ENCODE measurements at places on chromosomes 3 and 15.

GRCh38 chr3:72386327-72387000, 461.8 kb downstream of the SHQ1 start:
- DNase-seq = no peak

- DNase-seq = no peak
Measured at GRCh38 chr3:147373301-147373700, 33.0 kb downstream of the ZIC4 start.

DNA sequence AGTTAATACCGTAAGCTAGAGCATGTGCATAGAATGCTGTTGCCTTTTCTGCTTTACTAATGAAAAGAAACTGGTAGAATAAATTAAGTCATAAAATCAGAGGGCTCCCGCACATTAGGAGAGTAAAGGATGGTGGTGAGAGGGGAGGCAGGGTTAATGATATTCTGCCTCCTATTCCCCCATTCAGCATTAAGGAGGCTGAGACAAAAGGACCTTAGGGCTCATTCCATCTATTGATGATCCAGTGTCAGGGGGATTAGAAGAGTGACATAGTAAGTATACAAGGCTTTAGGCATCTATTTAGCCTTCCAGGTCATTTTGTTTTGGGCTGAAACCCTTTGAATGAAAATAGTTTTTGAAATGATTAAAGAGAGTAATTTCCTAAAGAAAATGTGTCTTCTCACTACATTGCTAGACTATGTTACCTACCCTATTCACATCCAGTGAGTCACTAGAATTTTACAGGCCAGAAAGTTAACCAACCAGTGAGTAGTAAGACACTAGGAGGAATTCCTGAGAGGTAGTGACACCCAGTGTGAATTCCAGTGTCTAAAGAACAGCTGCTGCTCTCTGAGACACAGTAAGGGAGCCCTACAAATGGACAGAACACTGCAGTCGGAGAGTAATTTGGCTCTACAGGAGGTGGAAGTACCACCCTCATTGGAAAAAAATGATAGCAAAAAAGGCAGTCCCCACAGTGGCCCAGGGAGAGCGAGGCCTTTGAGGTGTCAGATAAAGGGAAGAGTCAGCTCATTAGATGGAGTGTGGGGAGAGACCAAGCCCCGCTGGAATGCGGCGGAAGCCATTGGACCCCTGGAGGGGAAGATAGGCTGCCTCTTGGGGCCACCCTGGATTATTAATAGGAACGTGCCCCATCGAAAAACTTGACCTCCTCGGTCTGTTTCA, 67.6 kb downstream of the TUSC7 start:
- no peak for DNase-seq

GRCh38 chr3:112377568-112378071, 44.7 kb downstream of the CD200 start:
- DNase-seq = no peak

DNA sequence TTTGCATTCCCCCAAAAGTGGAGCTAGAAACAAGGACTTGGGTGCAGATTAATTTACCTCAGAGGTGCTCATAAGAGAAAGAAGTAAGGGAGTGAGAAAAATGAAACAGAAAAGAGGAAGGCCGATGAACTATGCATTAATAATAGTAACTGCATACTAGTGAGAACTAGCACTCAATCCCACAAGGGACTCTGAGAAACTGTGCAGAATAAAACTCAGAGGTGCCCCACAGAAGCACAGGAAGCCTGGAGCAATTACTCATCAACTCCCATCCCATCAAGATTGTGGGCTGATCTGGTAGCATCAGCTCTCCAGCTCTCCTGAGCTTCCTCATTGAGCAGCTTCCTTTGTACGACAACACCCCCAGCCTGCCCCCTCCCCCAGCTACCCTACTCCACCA, 50.8 kb downstream of the CLDN18 start:
- DNase-seq = no peak

DNA sequence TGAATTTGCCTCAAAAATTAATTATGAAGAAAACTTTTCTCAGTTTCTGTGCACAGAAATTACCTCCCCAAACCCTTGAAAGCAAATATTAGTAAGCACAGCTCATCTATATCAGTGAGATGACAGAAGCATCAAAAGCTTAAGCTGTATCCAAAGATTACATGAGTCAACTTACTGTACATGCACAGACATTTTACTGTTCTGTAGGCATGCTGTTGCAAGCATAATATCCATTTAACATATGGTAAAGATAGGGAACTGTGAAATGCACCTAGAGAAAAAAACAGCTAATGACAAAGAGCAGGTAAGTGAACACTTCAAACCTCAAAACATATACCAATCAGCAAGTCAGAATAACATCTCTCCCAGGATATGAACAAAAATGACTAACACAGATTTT, 20.9 kb downstream of the SHOX2 start:
- no peak for DNase-seq

DNA sequence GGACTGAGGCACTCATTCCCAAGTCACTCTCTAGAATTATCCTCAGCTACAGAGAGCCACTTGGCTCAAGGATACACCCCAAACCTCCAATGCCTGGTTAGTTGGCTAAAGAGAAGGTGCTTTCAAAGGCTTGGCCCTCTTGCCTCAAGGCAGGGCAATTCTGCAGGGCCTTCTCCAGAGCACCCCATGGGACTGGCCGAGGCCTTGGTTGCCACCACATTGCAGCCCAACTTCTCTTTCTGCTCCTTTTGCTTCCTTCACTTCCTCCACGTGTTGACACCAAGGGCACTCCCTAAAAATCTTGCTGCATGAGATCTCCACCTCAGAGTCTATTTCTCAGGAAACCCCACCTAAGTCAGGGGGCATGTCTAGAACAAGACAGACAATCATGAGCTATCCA, 36.7 kb downstream of the MEGF11 start:
- DNase-seq = no peak

- no peak for DNase-seq
Measured at GRCh38 chr3:70053293-70053692, 53.8 kb downstream of the SAMMSON start.

DNA sequence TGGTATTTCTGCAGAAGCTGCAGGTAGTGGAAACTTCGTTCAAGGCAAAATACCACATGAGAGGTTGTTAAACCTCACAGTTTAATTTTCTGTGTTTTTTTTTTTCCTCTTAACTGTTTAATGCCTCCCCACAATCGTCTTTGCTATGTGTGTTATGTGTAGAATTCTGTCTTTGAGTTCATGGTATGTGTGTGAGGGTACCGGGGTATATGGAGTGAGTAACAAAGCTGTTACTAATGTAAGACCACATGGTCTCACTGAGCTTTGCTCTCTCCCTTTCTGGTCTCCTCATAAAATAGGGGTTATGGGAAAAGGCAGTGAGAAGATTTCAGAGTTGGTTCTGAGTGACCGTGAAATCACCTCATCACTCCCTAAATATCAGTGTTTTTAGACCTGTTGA, 143.6 kb downstream of the USP13 start:
- DNase-seq = no peak

DNA sequence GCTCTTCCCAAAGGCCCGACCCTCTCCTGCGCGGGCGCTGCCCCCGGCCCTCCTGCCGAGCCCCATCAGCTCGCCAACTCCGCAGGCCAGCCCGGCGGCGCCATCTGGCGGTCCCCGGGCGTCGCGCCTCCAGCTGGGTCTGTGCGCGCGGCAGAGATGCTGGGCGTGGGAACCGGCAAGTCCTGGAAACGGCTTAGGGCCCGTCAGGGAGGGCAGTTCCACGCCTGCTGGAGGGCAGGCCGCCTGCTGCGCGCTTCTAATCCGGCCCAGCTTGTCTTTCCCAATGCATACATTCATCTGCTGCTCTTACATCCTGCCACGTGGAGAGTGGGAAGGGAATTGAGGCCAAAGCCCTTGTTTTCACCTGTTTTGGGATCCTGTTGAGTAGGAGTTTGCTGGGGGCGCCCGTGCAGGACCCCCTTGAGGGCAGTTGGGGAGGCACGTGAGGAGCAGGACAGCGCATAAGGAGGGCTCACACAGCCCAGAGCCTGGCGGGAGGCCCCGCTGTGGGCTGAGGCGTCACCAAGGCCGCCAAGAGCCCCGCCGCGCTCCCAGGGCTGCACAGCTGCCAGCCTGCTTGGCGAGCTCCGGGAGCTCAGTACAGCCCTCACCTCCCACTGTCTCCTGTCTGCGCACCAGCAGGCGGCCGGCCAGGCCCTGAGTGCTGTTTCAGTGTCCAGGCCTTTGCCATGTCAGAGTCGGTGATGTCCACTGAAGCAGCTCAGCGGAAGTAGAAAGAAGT, 165.6 kb downstream of the NSMCE3 start:
- peak; percentile 90 for DNase-seq

GRCh38 chr3:120652896-120653545, 29.0 kb downstream of the HGD start:
- no peak for DNase-seq

DNA sequence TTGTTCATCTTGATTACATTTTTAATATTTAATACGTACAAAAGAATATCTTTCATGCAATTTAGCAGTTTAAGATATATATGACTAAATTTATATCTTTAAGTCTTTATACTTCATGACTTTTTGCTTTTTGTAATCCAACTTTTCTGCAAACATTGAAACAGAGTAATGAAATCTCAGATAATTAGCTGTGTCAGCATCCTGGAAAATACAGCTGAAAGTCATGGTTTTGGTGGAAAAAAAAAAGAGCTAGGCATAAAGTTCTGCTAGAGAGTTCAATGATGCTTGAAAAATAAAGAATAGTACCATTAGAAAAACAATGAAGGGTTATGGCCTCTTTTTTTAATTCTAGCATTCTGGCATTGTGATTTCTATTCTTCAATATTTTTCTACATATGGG, 387.4 kb upstream of the ROBO2 start:
- DNase-seq = no peak

DNA sequence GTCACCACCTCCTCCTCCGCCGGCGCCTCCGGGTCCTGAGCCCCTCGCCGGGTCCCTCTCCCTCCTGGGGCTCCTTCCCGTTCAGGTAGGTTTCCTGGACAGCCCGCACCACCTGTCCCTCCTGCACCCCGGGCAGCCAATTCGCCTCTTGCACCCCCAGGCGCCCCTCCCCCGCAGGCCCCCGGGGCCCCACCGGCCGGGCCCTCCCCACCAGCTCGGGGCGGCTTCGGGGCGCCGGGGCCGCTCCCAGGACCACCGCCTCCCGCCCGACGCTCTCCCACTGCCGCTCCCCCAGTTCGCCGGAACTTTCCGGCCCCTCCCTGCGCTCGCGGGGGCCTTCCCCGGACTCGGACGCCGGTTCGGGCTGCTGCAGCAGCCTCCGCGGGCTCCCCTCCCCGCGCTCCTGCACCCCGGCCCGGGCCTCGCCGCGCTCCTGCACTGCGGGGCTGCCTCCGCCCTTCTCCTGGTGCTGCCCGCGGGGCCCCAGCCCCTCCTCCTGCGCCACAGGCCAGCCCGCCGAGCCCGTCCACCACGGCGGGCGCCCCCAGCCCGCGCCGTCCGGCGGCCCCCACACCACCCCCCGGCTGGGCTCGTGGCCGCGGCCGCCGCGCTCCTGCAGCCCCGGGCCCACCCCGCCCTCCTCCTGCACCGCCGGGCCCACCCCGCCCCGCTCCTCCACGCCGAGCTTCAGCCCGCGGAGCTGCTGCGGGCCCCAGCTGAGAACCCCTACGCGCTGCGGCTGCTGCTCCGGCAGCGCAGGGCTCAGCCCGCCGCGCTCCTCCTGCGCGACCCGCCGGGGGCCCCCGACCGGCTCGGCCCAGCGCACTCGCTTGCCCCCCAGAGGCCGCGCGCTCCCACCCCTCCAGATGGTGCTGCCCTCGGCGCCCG, 587 bp upstream of the TNK2 start:
- DNase-seq = peak; percentile 56

DNA sequence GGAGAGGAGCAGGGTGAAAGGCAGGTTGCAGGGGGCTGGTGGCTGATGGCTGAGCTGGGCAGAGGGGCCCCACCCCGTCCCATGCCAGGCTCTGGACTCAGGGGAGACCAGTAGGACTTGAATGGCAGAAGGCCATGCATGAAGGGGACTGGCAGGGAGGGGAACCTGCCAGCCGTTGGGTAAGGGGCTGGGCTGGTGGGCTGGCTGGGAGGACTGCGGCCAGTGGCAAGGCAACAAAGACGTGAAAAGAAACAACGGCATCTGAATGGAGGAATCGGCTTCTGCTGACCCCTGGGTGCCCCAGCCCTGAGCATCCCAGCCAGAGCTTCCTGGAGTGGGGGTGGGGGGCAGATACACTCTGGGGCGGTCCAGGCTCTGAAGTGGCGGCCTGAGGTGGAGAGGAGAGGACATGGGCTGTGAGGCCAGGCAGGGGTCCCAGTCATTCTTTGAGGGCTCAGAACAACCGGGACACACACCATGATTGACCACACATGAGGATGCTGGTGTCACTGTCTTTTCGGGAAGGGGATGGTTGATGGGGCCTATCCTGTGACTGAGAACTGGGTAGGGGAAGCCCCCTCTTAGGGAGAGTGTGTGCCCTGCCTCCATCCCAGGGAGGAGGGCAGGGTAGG, 11.7 kb downstream of the GLYCTK start:
- no peak for DNase-seq

DNA sequence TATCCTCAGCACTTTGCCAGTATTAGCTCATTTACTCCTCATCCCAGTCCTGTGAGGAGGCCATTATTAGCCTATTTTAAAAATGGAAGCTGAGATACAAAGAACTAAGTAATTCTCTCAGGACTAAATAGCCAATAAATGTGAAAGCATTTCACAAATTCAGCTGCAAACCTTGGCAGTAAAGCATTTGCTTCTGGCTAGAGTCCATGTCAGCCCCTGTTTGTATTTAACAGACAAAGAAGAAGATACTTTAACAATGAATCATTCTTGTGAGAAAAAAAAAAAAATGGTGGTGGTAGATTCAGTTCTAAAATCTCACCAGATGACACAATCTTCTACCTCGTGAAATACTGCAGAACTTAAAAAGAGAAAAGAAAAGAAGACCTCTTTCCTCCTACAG, 85.0 kb upstream of the CNTN6 start:
- DNase-seq = no peak

GRCh38 chr3:17390785-17391184, 351.6 kb downstream of the TBC1D5 start:
- no peak for DNase-seq

- DNase-seq = no peak
Measured at GRCh38 chr15:101295607-101296161, 636 bp upstream of the SNRPA1 start.

DNA sequence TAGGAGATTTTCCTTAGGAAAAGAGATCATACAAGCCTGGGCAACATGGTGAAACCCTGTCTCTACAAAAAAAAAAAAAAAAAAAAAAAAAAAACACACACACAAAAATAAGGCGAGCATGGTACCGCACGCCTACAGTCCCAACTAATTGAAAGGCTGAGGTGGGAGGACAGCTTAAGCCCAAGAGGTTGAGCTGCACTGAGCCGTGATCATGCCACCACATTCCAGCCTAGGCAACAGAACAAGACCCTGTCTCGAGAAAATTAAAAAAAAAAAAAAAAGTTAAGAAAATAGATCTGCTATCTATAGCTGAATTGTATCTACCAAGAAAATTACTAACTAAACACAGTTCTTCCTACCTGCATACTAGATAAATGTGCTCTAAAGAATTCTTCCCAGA, 7.1 kb downstream of the MSL2 start:
- DNase-seq = no peak
